ENCODE measurements at places on chromosomes 11 and 22.

DNA sequence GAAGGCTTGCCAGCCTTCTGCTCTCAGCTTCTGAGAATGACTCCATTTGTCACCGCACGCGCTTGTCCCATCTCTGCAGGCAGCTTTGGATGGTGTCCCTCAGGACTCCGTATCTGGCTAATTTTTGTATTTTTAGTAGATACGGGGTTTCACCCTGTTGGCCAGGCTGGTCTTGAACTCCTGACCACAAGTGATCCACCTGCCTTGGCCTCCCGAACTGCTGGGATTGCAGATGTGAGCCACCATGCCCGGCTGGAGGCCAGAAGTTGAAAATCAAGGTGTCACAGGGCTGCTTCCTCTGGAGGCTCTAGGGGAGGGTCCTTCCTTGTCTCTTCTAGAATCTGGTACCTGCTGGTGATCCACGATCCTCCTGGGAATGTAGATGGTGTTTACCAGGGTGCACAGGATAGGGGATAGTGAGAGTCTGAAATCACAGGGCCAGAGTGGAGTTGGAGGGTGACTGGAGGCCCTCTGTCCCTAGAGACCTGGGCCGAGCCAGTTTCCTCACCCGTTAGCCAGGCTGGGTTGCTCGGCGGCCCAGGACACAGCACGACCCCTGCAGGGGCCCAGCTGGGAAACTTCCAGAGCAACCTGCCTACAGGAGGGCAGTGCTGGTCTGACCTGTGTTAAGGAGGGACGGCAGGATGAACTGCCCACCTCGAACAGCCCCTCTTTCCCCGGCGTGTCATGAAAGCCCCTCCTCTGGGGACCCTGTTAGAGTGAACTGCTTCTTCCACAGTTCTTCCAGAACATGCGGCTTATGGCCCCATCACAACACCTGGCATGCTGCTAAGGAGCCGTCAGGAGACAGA, 48.9 kb upstream of the SHANK2 start:
- no peak for DNase-seq

- peak; percentile 36 for DNase-seq
Measured at GRCh38 chr22:34111210-34111824, 191.0 kb upstream of the LARGE1 start.

- no peak for DNase-seq
Measured at GRCh38 chr11:26158251-26158650, 173.7 kb upstream of the ANO3 start.

DNA sequence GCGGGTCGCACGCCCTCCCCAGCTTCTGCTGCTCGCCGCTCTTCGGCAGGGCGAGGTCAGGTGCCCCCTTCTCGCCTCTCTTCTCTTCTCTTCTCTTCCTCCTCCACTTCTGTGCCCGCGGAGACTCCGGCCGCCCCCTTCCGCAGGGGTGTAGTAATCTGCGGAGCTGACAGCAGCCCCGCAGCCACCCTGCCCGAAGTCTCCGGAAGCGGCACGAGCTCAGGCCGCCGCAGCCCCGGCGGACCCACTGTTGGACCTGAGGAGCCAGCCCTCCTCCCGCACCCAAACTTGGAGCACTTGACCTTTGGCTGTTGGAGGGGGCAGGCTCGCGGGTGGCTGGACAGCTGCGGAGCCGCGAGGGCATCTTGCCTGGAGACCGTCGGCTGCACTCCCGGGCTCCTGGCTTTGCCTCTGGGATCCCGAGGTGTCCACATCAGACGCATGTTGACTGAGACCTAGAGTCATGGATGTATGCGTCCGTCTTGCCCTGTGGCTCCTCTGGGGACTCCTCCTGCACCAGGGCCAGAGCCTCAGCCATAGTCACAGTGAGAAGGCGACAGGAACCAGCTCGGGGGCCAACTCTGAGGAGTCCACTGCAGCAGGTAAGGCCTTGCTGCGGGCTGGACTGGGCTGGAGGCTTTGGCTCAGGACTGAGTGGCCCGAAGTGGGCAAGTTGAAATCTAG, 486 bp downstream of the STIM1 start:
- peak; percentile 56 for DNase-seq
